ENCODE measurements at places on chromosomes 7 and 10.

DNA sequence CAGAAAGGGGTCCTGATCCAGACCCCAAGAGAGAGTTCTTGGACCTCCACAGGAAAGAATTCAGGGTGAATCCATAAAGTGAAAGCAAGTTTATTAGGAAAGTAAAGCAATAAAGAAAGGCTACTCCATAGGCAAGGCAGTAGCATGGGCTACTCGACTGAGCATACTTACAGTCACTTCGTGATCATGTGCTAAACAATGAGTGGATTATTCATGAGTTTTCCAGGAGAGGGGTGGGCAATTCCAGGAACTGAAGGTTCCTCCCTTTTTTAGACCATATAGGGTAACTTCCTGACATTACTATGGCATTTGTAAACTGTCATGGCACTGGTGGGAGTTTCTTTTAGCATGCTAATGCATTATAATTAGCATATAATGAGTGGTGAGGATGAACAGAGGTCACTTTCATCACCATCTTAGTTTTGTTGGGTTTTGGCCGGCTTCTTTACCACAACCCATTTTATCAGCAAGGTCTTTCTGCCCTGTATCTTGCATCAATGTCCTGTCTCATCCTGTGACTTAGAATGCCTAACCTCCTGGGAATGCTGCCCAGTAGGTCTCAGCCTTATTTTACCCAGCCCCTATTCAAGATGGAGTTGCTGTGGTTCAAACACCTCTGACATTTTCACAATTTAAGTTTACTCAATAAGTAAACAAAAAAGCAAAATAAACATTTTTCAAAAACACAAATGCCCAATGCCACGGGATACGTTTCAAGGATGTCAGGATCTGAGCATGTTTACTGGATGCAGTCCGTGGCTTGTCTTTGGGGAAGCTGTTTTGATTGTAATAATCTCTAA, 37.0 kb downstream of the ALOX5 start:
- DNase-seq, result no peak

- peak; percentile 97 for DNase-seq
Measured at GRCh38 chr7:73683056-73683787, at the start of the genes BUD23 and DNAJC30. TSS of gene BUD23 (plus strand) at chr7:73683597. CDS start at chr7:73683626, 29 bp downstream. TSS of gene DNAJC30 (minus strand) at chr7:73683453. CDS start at chr7:73683423, 30 bp downstream.

DNA sequence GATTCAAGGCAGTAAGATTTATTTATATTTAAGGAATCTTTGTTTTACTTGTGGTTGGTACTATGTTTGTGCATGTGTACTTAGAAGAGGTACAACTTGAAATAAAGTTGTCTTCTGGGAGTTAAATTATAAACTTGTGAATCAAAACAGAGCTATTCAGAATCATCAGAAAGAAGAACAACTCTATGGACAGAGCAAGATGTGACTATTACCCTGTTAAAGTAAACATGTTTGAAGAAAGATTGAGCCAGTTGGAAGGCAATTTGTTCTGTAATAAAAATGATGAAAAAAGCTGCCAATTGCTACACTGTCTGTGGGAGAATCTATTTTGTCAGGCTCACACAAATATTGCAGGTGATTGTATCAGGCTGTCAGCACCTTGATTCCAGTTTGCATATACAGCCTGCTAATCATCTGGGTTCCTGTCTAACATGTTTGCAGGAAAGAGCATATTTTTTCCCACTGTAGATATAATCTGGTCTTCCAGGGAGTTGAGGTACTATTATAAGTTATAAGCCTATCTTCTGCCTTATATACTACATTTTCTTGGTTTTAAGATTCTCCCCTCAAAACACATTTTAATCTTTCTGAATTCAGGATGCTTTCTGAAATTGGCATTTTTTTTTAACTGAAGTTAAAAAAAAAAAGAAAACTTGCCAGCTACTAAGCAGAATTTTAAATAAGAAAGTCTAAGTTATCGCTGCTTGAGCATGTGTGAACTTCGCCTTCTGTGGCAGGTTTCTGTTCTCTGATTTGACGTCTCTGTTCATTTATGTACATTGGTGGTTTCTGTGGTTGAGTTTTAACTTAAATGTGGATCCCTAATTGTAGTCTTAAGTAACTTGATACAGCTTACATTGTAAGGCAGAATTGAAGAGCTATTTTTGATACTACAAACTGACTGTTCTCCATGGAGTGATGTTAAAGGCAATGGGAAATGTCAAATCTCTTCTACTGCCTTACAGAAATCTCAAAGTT, 46.0 kb downstream of the ZNRF2 start:
- DNase-seq, result no peak

- DNase-seq, result no peak
Measured at GRCh38 chr10:121631365-121632029, 33.3 kb upstream of the FGFR2 start.

DNA sequence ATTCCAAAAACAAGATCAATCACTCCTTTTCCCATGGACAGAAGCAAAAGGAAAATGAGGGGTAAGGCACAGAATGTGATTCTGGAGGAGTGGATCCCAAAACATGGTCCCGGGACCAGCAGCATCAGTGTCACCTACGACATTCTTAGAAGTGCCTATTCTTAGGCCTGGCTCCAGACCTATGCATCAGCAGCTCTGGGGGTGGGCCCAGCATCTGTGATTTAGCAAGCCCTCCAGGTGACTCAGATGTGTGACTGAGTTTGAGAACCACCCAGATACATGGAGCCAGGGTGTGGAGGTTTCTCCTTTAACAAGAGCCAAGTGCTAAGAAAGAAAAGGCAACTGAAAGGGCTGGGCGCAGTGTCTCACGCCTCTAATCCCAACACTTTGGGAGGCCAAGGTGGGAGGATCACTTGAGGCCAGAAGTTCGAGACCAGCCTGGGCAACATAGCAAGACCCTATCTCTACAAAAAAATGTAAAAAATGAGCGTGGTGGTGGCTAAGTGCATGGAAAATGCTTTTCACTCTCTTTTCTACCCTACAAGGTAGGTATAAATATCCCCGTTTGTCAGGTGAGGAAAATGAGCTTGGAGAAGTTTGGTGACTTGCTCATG, 17.1 kb upstream of the ARPC1A start:
- DNase-seq, result peak; percentile 33
